ENCODE measurements at places on chromosomes 4 and X. TPM values are rescaled to one million over a fixed set of nuclear protein-coding genes. Genes with fewer than 3 reads are reported as not detected.

DNA sequence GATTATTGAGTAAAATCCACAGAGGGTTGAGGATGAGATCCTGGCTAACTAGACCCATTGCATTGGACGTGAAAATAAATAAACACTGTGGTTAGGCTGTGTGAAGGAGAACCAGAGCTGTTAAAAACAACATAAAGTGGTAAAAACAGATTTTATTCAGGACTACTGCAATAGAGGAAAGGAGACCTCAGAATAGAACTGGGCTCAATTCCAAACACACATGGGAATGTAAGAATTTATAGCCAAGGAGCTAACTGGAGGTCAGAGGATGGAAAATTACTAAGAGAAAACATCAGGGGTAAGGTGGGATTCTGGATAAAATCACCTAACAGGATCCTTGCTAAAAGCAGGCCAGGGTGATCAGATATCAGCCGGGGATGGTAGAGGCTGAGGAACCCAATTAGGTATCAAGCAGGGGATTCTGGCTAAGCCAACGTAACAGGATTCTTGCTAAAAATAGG is 112.4 kb downstream of the RNF150 start:
- peak; percentile 17 for DNase-seq

DNA sequence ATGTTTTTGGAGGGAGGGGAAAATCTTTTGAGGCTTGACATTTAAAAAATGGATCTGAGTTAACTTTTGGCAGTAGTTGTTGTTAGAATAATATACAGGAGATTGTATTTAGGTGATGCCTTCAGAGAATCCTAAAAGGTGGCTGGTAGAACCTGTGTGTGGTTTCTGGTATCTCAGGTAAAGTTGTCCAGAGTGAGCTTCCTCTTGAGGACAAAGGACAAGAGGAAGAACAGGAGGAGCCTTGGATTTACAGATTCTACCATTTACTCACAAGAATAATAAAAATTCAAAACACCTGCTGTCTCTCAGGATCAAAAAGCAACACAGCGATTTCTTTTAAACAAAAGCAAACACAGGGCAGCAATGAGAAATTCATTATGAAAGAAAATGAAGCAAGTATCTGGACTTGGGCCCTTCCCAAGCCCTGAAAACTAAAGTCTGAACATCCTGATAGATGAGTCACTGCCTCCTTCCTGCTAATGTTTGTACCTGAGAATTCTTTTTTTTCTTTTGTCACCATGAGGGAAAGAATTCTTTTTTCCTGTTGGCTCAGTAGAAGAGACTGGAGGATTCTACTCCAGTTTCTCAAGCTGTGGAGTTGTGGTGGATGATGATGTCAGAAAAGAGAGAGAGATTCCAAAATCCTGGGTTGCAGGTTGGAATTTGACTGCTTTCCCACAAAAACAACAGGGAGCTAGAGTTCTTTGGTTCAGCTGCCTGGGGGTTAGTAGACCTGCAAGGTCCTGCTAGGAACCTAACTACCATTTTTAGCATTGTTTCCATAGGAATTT is 31.5 kb upstream of the RAPGEF2 start:
- peak; percentile 66 for DNase-seq

- DNase-seq: no peak
Observed at GRCh38 chr4:123408471-123409084, 12.0 kb downstream of the SPRY1 start.

Gene FAM193A
- total RNA-seq: 12.0 TPM

Gene GIMD1
- not detected for total RNA-seq

GRCh38 chrX:16487620-16488385 is 162.2 kb upstream of the S100G start:
- peak; percentile 15 for DNase-seq

Gene REPS2
- 1.4 TPM for total RNA-seq

Gene CDX4
- total RNA-seq: not detected
